Urinary bladder (tissue), 4 donors: ENCODE measurements at places on chromosomes 4 and X.

GRCh38 chr4:159250751-159251325, 148.0 kb downstream of the RAPGEF2 start:
- no peak for DNase-seq

DNA sequence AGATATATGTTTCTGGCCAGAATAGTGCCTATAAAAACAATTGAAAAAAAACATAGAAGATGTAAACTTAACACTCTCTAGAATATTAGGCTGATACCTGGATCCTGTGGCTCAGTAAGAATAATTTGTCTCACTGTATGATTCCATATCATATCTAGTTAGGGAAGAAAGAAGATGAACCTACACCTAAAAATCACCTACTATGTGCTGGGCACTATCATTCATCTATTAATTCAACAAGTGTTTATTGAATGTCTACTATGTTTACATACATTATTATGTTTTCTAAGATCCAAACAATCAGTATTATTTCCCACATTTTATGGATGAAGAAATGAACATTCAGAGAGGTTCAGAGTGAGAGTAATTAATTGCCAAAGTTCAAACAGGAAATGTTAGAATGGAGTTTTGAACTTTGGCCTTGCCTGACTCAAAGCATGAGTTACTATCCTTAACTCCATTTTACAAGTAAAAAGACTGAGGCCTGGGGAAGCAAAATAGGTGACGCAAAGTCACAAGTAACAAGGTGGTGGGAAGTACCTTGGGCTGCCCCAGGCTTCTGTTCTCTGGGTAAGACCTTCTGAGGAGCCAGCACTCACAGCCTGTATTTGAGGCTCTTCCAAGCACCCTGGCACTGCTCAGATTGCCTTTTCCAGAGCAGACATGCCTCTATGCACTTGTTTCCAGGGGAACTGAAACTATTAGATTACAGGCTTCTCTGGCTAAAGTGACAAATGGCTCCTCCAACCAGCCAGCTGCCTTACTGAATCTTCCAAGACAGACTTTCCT, 111.1 kb upstream of the ACSL4 start:
- DNase-seq: no peak

GRCh38 chrX:1462596-1463251, 10.0 kb upstream of the ASMTL start:
- DNase-seq: no peak

GRCh38 chr4:7987148-7987989, 47.7 kb upstream of the AFAP1 start:
- DNase-seq: no peak

DNA sequence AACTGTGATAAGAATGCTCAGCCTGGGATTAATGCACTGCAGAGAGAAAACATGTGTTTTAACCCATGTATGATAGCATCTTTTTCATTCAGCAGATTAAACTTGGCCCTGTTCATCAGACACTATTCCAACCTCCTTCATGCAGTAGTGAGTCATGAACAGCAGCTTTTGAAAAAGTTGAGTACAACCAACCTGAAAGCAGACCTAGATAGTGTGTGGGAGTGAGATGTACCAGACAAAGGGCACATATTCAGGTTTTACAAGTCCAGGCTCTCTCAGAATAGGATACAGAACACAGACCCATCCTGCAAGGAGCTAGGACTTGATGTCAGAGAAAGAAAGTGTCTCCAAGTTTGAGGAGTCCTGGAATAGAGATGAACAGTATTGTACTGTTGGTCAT, 237.3 kb upstream of the STS start:
- no peak for DNase-seq

- DNase-seq: no peak
These were observed 776.7 kb upstream of the GRID2 start for GRCh38 chr4:91527056-91527455.

GRCh38 chr4:3212391-3213105, 36.4 kb upstream of the MSANTD1 start:
- DNase-seq: no peak

DNA sequence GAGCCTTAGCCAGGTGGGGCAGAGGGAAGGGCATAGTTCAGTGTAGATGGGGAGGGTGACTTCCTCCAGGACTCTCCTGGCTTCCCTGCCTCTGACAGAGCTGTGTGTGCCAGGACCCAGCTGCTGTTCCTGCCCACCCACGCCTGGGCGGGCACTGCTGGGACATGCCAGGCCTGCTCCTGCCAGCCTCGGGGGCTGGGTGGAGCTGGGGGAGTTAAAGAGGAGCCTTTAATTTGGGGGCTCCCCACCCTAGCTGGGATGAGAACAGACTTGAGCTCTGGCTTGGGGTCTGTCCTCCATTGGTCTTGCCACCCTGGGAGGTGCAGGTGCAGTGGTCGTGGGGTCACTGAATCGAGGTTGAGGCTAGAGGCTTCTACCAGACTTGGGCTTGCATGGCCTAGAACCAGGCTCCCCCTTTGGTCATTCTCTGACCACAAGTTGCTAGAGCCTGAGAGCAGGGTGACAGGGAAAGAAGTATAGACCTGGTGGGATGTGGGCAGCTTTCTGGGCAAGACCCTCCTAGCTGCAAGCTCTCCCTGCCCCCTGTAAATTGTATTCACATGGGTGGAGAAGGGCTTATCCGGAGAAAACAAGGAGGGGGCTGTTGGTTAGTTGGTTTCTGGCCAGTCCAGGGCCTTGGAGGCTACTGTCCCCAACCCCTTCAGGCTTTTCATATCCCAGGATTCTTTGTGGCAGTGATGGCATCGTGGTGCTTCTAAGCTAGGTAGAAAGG, 5.7 kb downstream of the EFNB1 start:
- DNase-seq: no peak

DNA sequence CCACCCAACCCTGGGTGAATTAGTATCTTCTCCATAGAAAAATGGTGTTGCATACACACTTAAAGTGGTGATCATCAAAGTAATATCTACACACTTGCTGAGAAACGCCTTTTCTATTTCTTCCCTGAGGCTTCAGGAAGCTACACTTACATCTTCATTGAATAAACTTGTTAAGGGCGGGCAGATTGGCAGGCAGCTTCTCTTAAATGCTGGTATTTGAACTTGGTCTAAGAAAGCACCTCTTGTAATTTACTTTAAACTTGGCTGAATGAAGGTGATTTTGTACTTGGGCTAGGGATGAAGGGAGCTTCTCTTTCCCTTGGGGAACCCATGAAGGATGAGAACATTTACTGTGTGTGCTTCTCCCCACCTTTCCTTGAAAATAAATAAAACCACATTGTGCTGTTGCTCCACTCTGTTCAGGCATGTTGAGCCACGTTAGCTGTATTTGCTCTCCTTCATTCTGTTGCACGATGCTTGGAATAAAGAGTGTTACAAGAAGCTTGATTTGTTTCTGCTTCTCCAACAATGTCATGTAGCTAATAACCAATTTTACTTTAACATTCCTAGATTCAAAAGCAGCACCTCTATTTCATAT, 430.1 kb downstream of the ANKRD50 start:
- no peak for DNase-seq

- peak; percentile 7 for DNase-seq
These were observed 80.5 kb upstream of the ADGRA3 start for GRCh38 chr4:22596409-22596808.

GRCh38 chr4:7663075-7663541, 228.4 kb upstream of the PSAPL1 start:
- DNase-seq: no peak

DNA sequence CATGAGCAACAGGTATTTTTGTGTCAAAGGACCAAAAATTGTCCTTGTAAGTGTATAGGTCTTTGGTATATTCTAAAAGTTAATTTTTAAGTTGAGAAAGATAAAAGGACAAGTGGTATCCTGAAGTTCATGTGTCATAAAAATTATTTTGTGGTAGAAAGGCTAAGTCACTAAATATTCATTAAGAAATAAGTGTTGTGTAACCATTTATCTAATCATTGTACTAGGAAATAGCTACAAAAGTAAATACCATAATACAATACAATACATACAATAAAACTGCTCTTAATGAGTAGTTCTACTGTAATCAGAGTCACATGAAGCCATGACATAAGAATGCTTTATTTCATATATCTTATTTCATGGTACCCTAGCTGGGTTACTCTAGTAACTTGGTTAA, 82.5 kb upstream of the ATOH1 start:
- DNase-seq: no peak

GRCh38 chr4:110982486-110982885, 359.6 kb upstream of the PITX2 start:
- no peak for DNase-seq

DNA sequence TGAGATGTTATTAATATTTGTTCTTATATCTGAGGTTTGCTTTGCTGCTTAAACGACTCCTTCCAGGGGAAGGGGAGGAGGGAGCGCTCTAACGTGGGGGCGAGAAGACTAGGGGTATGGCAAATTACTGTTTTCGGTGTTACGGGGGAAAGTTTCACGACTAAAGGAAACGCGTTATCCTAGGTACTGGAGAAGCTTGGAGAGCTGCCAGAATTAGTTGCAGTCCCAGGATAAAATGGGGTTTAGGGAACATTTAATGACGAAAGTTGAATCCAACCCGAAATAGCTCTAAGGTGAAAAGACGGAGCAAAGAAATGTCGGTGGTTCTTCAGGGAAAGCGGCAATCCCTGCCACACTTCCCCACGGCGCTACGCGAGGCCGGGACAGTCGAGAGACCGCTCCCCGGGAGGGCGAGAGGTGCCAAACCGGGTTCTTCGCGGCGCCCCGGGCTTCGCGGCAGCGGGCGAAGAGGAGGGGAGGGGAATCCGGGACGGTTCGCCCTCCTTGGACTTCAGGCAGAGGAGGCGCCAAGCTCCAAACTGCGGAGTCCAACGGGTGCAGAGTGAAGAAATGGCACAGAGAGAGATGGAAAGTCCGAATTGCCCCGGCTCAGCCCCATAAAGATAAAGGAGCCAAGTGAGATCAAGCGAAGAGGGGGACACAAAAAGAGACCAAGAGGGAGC, 724 bp downstream of the THOC2 start:
- no peak for DNase-seq

GRCh38 chr4:173859091-173859713, 329.2 kb upstream of the HAND2 start:
- DNase-seq: no peak

DNA sequence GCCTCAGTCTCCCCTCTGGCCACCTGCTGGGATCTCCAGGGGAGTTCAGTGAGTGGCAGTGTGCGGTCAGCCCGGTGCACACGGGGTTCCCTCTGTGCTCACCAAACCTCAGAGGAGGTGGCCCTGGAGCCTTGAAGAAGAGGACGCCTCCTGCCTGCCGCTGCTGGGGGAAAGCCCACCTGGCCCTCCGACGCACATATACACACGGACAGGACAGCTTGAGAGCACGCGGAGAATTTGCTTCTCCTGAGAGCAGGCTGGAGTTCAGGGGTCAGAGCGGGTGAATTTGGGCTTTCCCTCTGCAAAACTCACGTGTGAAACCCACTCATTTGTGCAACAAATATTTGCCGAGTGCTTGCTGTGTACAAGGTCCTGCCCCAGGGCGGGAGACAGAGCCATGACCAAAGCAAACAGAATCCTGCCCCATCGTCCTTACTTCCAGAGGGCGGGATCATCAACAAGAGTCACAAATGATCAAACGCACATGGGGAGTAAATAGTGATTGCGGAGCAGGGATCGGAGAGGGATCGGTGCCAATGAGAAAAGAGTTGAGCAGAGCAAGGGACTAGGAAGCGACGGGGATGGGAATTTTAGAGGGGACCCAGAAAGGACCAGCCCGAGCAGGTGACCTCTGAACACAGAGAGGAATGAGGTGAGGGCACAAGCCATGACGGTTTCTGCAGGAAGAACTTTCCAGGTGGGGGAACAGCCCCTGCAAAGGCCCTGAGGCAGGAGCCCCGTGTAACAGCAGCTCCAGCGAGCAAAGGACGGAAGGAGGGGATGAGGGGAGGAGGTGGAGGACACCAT, 17.6 kb downstream of the BLOC1S4 start:
- no peak for DNase-seq

DNA sequence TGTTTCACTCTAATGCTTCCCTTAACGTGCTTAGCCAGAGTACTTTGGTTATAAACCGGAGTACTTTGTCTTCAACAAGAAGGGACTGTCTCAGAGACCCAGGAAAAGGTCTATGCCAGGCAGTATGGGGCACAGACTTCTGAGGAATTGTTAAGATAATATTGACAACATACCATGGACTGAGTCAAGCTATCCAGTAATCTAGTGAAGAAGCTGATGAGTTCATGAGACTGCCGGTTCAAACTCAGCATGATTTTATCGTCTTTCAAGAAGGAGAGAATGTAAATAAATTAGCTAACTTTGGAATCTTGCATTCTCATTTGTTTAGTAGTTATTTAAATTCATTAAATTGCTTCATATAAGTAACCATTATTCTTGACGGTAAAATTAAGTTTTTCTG, 546.1 kb downstream of the PPP4R3C start:
- DNase-seq: no peak

DNA sequence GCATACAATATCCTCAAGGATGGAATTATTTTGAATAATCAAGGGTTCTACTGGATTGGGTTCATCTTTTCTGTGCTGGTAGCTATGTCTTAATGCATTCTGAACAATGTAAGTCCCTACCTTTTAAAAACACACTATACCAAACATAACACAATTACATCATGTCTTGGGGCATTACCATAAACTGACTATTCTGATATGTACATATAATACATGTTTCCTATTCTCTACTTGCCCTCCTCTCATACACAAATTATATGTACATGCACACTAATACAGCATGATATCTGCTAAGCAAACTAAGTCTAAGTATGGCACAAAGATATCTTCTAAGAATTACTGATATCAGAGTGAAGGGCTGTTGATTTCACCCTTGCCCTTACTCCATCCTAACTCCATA, 147.1 kb downstream of the PRDM5 start:
- DNase-seq: no peak

DNA sequence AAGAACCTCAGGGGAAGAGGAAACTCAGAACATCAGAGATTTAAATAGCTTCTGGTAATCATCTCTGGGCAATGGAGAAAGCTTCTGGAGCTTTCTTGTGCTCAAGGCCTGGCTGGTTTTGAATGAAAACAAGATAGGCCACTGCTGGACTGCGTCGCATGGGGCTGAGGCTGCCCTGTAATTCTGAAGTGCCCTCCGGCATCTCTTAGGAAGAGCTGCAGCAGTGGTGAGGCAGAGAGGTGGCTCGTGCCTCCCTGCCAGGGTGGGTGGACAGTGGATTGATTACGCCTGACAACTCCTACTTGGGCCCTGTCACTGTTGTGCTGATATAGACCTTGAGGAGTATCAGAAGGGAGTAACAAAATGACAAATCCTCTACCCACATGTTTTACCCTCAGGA, 279.7 kb downstream of the NR3C2 start:
- no peak for DNase-seq

DNA sequence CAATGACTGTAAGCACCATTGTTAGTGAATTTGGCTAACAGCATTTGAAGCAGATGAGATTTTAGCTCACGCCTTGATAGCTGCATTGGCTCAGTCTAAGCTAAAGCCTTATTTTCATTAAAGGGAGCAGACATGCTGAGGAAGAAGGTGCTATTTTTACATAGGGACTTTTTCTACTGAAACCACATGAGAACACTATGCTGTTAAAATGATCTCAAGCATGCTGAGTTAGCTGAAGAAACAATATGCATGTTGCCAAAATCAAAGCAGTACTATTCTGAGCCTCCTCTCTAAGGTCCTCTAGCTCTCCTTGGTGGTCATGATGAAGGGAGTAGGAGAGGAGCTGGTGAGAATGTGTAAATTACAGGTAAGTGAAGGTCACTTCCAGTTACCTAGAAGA, 134.4 kb upstream of the JADE1 start:
- DNase-seq: no peak

- DNase-seq: no peak
These were observed 132.8 kb downstream of the MAB21L2 start for GRCh38 chr4:150714462-150715438.

GRCh38 chrX:17689971-17690409, 47.3 kb upstream of the SCML1 start:
- DNase-seq: peak; percentile 72
